ENCODE measurements at places on chromosomes 16 and 17. TPM values are rescaled to one million over a fixed set of nuclear protein-coding genes. Genes with fewer than 3 reads are reported as not detected.
A peak's percentile ranks its signal among the peaks of the same experiment; 100 is the strongest.

- peaks cover 8% of the 10 kb centered on the region for H3K36me3 ChIP-seq
- H3K27me3 ChIP-seq = no peaks in the 10 kb centered on the region
Observed at GRCh38 chr16:84109598-84110335, 7.0 kb downstream of the MBTPS1 start.

RHBDF2 gene
- 41.6 TPM for total RNA-seq

DNA sequence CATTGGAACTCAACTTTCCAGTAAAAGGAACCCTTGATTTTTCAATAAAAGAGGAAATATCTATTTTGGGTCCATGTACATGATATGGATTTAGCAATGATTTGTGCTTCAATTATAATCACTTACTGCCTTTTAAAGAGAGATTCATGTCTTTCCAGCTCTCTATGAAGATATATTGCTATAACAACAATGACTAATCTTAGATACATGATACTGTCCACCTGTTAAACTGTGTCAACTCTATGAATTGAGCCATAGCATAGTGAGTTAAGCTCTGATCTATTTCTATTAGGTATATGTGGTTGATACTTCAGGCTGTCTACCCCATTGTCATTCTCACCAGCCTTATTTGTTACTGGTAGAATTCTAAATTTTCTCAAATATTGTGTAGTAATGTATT is 15.0 kb upstream of the MPHOSPH6 start:
- no peak overlapping the region for H3K27ac ChIP-seq
- H3K4me3 ChIP-seq = no peak overlapping the region
- DNase-seq = no peak
- no peaks in the 10 kb centered on the region for H3K36me3 ChIP-seq
- peaks cover 22% of the 10 kb centered on the region for H3K27me3 ChIP-seq

DNA sequence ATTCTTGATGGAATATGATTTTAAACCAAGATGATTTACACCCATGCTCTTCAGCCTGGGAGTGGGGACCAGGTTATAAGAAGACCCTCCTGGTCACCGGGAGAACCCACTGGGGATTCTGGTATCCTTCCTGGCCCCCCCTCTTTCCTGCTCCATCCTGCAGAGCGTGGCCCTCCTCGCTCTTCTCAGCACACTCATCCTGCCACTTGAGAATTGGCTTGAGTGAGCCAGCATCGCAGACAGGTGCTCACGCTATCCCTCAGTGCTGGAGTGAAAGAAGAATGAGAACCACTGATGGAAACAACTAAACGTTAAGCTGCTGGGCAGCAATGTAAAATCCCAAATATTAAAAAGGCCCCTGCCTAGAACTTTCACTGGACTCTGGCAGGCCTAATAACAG is 98.0 kb downstream of the CYTH1 start:
- H3K4me1 ChIP-seq = no peaks in the 10 kb centered on the region
- no peaks in the 10 kb centered on the region for H3K27me3 ChIP-seq
- no peak overlapping the region for H3K4me3 ChIP-seq
- peak overlapping the region; percentile 36 for H3K27ac ChIP-seq
- H3K36me3 ChIP-seq = peaks cover 62% of the 10 kb centered on the region
- DNase-seq = no peak

GRCh38 chr16:75116081-75116910 is at the start of gene LDHD:
LDHD (minus strand) TSS chr16:75116780; CDS start chr16:75116720, 60 bp downstream.
- DNase-seq = no peak
- peaks cover 9% of the 10 kb centered on the region for H3K4me1 ChIP-seq

DNA sequence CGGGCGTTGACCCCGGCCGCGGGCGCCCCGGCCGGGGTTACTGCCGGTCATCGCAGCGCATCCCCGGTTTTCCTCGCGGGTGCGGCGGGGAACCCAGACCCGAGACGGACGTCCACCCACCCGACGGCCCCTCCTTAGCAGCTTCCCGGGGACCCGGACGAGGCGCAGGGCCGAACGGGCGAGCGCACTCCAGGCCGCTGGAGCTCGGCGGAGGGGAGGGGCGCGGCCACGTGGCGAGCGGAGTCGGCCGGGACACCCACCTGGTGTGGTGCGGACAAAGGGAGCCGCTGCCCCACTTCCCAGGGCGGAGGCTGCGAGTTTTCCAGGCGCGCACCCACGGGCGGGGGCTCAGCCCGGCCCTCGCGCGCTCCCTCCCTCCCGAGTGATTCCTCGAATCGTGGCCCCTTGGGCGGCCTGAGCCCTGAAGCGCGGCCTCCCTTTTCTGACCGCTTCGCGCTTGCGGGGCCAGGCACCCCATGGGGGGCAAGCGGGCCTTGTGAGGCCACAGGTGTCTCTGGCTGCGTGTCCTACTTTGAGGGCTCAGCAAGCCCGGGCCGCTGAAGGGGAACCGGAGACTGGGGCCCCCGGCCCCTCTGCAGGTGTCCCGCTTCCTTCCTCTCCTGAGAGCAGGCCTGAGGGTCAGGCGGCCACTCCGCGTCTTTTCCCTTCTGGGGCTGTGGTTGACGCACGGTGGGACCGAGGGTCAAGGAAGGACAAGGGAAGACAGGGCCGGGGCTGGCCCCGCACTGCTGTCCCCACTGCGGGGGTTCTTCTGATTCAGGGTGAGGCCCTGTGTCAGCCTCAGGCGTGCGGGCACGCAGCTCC is 1.1 kb upstream of the FASN start:
- no peak for DNase-seq
- H3K27me3 ChIP-seq = no peaks in the 10 kb centered on the region
- peak overlapping the region; percentile 81 for H3K4me3 ChIP-seq
- H3K4me1 ChIP-seq = peaks cover 26% of the 10 kb centered on the region

MYL11 gene
- total RNA-seq = not detected

- H3K36me3 ChIP-seq = no peaks in the 10 kb centered on the region
- peaks cover 63% of the 10 kb centered on the region for H3K27me3 ChIP-seq
- no peak for DNase-seq
Observed at GRCh38 chr17:45782889-45783592, 1.1 kb upstream of the CRHR1 start.

GRCh38 chr16:4534151-4534790 is 4.3 kb downstream of the CDIP1 start:
- peak overlapping the region; percentile 86 for H3K27ac ChIP-seq
- DNase-seq = peak; percentile 63
- H3K36me3 ChIP-seq = peaks cover 37% of the 10 kb centered on the region
- H3K4me3 ChIP-seq = no peak overlapping the region

- no peak overlapping the region for H3K4me3 ChIP-seq
- H3K4me1 ChIP-seq = no peaks in the 10 kb centered on the region
- no peak for DNase-seq
- H3K27ac ChIP-seq = no peak overlapping the region
Observed at GRCh38 chr16:82852388-82853008, 225.7 kb downstream of the CDH13 start.

DNA sequence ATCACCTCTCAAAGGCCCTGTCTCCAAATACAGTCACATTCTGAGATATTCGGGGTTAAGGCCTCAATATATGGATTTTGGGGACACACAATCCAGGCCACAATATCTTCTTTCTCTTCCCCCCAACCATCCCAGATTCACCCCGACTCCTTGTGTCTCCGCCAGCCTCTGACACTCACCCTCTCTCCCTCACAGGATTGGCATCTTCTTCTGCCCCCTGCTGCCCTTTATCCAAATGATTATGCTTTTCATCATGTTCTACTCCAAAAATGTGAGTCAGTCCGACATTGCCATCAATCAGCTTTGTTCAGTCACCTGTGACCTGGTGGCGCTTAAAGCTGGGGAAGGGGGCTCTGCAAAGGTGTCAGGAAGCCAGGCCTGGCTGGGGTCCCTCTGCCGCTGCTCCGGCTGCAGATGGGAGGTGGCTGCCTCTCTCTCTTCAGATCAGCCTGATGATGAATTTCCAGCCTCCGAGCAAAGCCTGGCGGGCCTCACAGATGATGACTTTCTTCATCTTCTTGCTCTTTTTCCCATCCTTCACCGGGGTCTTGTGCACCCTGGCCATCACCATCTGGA is 35.1 kb downstream of the GDE1 start:
- no peaks in the 10 kb centered on the region for H3K36me3 ChIP-seq
- H3K4me1 ChIP-seq = no peaks in the 10 kb centered on the region
- H3K27me3 ChIP-seq = no peaks in the 10 kb centered on the region
- no peak for DNase-seq
- no peak overlapping the region for H3K27ac ChIP-seq
- no peak overlapping the region for H3K4me3 ChIP-seq

GNAO1 gene
- total RNA-seq = 4.2 TPM
